ENCODE measurements at places on chromosomes 11 and 22.

- DNase-seq: peak; percentile 41
These were observed 24.4 kb downstream of the SREBF2 start for GRCh38 chr22:41857155-41857859.

GRCh38 chr22:35981900-35982299, 46.7 kb downstream of the RBFOX2 start:
- DNase-seq: no peak

DNA sequence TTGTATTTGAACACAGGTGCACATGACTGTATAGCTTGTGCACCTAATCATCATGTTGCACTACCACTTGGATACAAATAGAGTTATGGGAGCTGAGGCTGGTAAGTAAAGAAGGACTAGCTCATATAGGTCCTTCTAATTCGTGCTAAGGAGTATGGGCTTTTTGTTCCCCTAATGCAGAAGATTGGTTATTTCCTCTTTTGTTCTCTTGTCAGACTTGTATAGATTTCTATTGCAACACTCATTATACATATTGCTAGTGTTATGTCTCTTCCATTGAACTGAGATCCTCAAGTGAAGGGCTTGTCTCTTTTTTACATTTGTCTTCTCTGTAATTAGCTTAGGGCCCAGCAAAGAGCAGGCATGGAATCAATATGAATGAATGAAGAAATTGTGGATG, 54.1 kb upstream of the ARHGAP20 start:
- DNase-seq: no peak

DNA sequence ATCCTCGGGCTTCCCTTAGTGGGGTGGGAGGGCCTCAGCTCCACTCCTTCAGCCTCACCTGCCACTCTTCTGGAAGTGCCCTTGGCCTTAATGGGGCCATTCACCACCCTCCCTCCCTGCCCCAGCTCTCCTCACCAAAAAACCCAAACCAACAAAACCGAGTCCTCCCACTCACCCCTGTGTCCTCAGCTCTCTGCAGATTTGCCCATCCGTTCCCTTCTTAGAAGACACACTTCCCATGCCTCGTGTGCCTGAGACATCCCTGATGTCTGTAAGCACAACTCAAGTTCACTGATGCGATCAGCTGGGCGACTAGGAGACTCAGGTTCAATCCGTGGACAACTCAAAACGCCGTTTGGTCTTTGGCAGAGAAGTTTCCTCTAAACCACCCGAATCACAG, 839.2 kb downstream of the TBC1D22A start:
- DNase-seq: no peak

DNA sequence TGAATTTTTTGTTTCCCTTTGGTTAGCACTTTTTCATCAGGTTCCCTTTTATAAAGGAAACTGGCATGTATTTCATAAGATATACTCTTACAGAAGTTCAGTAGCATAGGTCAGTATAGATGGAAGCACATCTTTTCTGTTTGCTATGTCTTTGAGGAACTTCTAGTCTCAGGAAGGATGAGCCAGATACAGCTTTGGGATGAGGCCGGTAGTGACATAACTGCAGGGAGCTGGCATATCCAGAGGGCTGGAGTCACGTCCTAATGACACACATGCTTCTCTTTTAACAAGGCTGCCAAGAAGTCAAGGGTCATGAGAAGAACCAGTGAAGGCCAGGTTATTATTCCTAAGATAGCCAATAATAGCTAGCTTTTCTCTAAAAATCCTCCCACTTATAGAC, 33.3 kb upstream of the ADSL start:
- no peak for DNase-seq

DNA sequence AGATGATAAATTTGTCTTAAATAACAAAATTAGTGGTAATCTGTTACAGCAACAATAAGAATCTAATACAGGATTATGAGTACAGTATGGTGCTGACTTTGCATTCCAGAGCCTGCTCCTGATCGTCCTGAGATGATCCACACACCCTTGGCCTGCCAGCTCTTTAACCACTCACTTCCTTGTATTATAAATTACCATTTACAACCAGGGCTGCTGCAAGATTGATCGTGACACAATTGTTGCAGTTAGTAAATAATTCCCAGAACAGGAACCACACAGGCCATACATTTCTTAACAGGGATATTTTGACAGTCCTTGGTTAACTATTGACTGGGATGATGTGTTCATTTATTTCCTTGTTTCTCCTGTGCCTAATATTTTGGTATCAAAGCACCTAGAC, 3.8 kb upstream of the CBLIF start:
- DNase-seq: no peak

- DNase-seq: no peak
These were observed 66.1 kb downstream of the CWC15 start for GRCh38 chr11:94907226-94907625.

DNA sequence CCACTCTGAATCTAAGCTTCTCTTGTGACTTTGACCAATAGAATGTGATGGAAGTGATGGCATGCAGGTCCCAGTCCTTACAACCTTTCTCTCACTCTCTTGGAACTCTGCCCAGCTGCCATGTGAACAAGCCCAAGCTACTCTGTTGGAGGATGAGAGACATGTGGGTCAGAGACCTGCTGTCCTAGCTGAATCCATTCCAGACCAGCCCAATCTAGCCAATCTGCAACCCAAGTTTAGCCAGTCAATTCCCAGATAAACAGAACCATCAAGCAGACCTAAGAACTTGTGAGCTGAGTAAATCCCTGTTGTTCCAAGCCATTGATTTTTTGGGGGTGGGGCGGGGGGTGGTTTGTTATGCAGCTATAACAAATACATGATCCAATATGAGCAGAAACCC, 69.2 kb upstream of the GRK3 start:
- no peak for DNase-seq

DNA sequence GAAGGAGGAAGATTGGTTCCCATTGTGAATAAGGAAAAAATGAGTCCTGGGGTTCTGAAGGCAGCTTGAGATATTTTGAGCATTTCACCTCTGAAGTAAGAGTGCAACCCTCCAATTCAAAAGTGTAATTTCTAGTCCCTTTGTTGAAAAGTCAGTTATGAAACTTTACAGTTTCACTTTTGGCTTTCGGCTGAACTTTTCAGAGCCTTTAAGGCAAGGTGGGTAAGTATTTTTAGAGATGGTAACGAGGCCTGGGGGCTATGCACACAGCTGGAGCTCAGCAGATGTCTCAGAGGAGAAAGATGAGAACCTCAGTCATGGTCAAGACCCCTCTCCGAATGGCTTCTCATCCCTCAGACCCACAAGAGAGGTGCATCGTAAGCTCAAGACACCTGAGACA, 267.6 kb downstream of the KIRREL3 start:
- no peak for DNase-seq

DNA sequence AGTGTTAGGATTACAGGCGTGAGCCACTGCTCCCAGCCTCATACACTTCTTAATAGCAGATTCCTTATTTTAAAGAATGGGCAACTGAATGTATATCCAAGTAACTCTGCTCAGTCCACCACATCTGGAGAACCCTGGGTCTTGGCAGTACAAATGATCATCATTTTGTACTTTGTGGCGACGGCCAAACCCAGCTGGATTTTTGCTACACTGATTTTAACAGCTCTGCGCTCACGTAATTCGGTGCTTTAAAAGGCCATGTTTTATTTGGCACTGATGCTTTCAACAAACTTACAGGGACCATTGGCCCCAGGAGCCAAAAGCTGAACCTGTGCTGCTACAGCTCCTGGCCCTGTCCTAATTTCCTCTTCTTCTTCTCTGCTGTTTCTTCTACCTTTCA, 60.8 kb upstream of the PDE3B start:
- DNase-seq: no peak

DNA sequence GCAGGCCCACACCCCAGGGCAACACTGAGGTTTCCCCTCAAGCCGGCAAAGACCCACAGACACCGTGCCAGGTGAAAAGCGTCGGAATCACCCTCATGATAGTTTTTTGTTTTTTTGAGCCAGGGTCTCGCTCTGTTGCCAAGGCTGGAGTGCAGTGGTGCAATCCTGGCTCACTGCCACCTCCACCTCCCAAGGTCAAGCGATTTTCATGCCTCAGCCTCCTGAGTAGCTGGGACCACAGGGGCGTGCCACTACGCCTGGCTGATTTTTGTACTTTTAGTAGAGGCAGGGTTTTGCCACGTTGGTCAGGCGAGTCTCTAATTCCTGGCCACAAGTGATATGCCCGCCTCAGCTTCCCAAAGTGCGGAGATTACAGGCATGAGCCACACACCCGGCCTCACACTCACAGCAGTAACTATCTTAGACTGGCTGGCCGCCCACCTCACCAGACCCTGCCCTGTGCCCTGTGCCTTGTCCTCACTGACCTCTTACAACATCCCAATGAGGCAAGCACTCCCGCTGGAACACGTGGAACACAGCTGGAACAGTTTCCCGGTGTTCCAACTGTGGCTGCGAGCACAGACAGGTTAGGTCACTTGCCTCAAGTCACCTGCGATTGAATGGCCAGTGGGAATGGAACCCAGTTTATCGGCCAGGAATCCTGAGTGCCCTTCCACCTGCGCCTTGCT, 21.1 kb downstream of the LRRC10B start:
- DNase-seq: no peak

DNA sequence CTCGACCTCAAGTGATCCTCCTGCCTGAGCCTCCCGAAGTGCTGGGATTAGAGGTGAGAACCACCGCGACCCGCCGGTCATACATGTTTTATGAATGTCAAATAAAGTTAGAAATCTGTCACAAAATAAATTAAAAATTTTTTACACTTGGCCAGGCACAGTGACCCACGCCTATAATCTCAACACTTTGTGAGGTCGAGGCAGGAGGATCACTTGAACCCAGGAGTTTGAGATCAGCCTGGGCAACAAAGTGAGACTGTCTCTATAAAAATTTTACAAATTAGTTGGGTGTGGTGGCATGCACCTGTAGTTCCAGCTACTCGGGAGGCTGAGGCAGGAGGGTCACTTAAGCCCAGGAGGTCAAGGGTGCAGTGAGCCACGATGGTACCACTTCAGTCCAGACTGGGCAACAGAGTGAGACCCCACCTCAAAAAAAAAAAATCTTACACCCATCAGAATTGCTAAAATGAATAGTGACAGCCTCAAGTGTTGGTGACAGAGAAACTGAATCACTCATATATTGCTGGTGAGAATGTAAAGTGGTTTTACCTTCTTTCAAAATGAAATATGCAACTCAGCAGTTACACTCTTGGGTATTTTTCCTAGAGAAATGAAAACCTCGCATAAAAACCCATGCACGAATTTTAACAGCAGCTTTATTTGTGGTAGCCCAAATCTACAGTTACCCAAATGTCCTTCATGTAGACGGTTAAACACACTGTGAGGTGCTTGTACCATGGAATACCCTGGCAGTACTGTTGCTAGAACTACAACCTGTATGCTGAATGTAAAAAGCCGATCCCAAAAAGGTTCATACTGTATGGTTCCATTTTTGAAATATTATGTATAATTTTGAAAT, 55.4 kb downstream of the MED15 start:
- no peak for DNase-seq

GRCh38 chr11:68710409-68710808, 26.1 kb downstream of the GAL start:
- DNase-seq: no peak

DNA sequence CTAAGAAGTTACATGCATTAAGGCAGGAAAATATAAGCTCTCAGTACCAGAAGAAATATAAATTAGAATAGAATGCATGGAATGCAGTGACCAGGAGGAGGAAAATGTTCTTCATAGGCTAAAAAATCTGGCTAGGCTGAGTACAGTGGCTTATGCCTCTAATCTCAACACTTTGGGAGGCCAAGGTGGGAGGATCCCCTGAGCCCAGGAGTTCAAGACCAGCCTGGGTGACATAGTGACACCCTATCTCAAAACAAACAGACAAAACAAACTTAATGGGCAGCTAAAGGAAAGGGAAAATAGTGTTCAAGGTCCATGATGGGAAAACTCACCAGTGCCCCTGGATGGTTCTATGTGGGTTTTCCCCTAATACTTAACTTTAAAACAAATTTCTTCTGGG, 78.3 kb upstream of the RASSF10 start:
- no peak for DNase-seq

DNA sequence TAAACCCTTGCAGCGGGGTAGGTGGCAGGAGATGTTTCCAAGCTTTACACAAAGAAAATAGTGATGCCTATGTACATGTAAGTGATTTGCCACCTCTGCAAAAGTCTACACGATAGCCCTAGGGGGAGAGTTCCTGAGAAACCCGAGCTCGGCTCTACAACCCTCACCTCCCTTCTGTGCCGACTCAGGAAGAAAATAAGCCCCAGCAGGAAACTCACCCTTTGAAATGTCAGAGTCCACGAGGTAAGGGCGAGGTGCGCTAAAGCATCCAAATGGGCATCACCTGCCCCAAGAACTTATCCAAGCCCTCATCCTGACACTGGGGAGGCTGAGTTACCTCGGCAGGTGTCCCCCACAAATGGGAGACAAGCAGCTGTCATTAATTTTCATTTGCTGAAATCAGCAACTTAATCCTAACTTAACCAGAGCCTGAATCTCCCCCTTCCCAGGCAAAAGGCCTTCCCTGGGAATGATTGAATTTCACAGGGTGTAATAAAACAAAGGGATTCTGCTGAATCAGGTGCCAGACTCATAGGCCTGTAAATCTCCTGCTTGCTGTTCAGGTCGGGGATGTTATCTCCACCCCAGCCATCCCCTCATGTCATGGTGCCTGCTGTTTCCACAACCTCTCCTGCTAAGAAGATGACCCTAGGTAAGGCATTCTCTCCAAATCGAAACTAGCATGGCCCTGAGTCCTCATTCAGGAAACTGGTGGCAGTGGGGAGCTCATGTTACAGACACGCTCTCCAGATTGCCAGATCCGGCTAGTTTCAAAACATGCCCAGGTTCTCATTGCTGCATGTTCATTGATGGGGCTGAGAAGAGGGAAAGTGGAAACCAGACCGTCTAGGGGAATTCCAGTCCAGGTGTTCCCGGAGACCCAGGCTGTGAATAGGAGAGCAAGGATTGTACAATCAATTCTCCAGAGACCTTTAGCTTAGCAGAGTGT, 105.3 kb upstream of the KIRREL3 start:
- DNase-seq: no peak

DNA sequence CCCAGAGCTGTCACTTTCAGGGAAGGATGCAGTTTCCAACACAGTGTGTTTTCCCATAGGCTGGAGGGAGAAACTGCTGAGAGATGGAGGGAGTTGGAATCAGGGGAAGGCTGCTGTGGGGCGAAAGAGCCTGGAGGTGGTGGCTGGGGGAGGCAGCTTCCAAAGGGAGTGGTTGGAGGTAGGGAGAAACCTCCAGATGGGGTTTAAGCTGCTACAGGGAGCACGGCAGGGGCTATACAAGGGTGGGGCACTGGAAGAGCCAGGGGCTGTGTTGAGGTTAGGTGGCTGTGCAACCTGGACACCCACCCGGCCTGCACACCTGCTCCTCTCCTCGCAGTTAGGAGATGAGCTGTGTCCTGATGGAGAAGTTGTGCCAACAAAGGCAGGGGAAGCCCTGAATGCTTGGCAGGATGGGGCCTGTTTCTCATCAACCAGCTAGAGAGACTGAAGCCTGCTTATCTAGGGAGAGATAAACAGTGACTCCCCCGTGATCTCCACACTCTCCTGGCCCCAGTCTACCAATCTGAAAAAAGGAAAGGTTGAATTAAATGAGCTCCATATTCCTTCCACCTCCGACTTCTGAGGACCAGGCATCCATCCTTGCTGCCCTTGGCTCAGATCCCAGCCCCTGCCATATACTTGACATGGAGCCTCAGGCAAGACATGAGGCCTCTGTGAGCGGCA, 3.6 kb upstream of the SLCO2B1 start:
- DNase-seq: no peak

- DNase-seq: no peak
These were observed 74.3 kb downstream of the SNX19 start for GRCh38 chr11:130842001-130842400.

GRCh38 chr11:83007909-83008580, 63.7 kb downstream of the RAB30 start:
- DNase-seq: no peak

- no peak for DNase-seq
These were observed at the start of gene GSC2 for GRCh38 chr22:19149991-19150390. GSC2 (minus strand) TSS chr22:19150292; CDS start chr22:19150283, 9 bp downstream.

GRCh38 chr11:41879214-41879613, 419.8 kb upstream of the LRRC4C start:
- DNase-seq: no peak
